NCI-H1092 (cell line): ENCODE measurements at places on chromosomes 3 and 15.
A peak's percentile ranks its signal among the peaks of the same experiment; 100 is the strongest.

DNA sequence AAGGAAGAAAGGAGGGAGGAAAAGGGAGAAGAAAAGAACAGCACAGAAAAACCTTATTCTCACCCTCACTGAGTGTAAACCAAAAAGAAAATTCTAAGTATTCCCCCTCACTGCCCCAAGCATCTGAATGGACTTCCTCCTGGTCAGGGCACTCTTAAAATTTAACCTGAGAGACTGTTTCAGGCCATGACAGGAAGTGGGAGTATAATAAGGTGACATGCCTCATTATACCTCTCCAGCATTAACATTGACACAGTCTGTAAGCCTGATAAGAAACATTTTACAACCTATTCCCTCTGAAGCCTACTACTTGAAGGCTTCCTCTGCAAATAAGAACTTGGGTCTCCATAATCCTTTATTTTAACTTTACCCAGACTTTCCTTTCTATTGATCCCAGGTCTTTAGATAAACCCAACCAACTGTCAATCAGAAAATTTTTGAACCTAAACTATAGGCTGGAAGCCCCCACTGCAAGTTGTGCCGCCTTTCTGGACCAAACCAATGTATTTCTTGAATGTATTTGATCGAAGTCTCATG lies 41.7 kb downstream of the SLCO2A1 start:
- no peak for DNase-seq

DNA sequence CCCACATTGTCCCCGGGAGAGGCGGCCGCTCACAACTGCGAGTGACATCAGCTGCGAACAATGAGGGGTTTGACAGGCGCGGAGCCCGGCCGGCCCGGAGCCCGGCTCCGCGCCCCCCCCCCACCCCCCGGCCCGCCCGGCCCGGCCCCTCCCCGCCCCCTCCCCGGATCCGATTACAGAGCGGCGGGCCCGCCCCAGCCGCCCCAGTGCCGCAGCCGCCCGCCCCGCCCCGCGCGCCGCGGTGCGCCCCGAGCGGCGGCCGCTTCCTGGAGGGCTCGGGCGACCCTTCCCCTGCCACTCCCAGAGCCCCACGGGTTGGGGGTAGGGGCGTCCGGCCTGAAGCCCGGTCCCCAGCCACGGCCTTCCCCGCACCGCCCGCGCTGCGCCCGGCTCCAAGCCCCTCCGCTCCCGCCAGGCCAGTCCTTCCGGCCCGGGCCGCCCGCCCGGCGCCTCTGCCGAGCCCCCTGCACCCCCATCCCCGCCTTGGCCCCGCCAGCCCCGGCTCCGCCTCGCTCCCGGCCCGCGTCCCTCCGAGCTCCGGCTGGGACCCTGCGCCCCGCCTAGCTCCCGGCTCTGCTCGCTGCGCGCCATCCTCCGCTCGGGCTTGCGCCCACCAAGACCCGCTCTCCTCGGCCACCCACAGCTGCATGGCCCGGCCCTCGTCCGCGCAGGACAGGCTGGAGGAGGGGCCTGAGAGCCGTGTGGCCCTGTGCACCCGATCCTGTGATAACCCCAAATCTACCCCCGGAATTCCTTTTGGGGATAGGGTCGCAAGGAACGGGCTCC lies at the start of gene PCBP4:
Gene PCBP4, minus strand, starts transcription at position 71 of the 786 bp plus-strand sequence. CDS start 6,214 bp downstream, outside the sequence.
- peak; percentile 9 for DNase-seq

- DNase-seq, result no peak
Measured at GRCh38 chr3:188178293-188178936, 24.5 kb downstream of the LPP start.

DNA sequence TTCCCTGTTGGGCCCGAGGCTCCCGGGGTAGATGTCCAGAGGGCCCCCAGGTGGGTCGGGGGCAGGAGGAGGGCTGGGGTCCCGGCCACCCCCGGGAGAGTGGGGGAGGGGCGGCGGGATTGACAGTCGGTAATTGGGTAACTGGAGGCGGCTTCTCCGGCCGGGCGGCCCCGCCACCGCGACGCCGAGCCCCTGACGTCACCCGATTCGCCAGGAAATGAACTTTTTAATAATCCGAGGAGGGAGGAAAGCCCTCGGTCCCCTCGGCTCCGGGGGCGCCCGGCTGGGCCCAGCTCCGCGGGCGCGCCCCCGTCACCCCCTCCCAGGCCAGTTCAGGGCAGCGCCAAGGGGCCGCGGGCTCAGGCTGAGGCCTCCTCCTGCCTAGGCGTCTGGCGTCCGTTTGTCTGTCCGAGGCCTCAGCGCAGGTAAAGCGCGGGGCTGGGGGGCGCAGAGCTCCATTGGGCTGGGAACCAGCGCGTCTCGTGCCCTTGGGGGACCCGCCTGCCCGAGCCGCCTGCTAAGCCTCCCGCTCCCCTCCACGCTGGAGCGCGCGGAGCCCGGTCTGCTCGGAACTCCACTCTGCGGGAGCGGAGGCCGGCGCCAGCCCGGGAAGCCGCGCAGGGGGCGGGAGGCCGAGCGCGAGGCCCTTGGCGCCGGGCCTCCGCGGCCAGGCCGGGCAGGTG lies 3.9 kb downstream of the GATA2 start:
- no peak for DNase-seq

DNA sequence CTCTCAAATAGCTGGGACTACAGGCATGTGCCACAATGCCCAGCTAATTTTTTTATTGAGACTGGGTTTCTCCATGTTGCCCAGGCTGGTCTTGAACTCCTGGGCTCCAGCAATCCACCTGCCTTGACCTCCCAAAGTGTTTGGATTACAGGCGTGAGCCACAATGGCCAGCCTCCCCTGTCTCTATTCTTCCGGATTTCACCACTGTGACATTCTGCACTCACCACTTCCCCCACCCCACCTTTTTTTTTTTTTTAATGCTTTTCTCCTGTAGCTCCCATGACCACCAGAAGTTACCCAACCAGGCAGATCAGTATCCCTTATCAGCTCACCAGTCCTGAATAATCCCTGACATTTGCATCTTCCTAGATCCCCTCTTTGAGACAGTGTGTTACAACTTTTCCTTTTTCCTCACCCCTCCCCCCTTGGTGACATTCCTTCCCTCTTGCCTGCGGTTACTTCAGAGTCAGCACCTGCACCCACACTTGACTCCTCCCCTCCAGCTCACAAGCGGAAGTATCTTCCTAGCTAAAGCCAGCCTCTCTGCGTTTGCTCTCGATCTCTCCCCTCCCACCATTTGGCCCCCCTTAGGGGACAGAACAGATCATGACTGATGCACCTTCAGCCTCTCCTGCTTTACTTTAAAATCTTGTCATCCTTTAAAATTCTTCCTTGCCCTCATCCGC lies 13.5 kb upstream of the ZNF592 start:
- no peak for DNase-seq

GRCh38 chr3:44984335-44984734 lies 8.3 kb downstream of the EXOSC7 start:
- no peak for DNase-seq

GRCh38 chr3:193673845-193674244 lies 80.8 kb downstream of the OPA1 start:
- no peak for DNase-seq

- no peak for DNase-seq
Measured at GRCh38 chr15:69987492-69988489, 109.9 kb downstream of the TLE3 start.

- DNase-seq, result no peak
Measured at GRCh38 chr3:427128-427527, 230.6 kb downstream of the CHL1 start.

DNA sequence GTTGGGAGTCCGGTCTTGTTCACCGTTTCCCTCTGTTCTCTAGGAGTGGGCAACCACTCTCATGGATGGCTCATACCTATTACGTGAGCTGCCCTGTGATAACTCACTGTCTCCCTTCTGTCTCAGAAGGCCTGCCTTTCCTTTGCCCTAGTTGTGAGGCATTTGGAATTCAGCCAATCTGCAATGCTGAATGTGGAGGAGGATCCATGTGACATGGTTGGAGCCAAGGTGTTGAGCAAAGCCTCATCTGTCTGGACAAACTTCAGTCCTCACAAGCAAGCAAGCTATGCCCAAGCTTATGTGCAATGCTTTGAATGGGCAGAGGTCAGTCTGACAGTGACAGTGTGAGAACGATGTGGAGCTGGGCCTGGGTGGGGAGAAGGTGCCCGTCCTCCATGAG lies 37.8 kb upstream of the ATP10A start:
- DNase-seq, result no peak

DNA sequence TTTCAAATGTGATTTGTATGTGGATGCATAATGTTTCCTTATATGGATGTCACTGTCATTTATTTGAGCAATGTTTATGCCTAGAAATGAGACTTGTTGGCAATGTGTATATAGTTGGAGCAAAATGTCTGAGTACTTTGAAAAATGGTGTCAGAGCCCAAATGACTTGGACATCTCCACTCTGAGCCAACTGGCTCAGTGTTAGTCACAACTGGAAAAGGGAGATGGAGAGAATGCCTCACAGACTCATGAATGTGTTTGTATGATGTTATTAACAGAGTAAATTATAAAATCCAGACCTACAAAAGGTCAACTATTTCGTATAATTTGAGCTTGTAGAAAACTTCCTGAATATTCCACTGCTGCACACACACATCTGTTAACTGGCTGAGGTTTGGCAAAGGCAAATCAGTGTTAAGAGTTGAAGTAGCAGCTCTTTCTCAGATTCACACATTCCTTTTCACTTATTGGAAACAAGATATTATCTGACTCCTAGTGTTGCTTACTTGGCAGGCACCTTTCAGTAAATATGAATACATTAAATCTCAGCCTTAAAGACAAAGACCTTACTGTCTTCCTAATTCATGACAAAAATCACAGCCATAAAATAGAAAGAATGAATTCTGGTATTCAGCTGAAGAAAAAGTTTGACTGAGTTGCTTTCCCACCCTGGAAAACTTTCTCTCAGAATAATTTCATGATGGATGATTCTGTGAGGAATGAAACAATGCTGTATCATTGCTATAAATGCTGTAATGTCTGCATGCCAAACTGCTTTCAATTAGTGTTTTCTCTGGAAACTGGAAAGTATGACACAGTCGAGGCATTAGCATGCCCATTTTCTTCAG lies 27.0 kb downstream of the ADIPOQ start:
- DNase-seq, result no peak

DNA sequence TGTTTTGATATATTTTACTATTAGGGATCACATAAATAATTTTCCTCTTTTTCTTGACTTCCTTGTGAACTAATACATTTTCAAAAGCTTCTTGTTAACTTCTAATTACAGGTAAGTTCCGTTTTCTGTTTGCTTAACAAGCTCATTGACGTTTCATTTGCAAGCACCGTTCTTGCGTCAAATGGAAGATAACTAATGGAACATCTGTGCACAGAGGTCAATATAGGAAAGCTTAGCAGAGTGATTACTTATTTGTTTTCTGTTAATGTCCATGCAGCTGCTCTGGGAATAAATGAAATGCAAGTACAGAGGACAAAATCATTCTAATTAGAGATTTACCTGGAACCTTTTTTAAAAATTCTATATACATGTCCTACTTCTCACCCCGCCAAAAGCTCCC lies 115.5 kb upstream of the C2CD4B start:
- DNase-seq, result no peak

DNA sequence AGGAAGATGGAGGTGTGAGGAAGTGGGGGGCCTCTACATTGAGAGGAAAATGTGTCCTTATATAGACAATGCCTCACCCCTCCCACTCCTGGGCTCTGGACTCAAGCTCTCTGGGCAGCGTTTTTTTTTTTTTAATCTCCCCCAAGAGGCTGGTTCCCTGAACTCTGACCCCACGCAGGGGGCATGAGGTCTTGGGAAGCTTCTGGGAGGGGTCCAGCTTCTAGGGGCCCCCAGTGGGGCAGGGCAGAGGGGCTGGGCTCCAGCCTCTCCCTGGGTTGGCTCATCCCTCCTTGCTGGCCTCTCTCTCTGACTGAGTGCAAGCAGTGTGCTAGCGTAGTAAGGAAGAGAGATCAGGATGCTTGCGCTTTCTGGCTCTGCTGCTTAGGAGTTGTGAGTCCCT lies 101.4 kb upstream of the HACD2 start:
- no peak for DNase-seq

DNA sequence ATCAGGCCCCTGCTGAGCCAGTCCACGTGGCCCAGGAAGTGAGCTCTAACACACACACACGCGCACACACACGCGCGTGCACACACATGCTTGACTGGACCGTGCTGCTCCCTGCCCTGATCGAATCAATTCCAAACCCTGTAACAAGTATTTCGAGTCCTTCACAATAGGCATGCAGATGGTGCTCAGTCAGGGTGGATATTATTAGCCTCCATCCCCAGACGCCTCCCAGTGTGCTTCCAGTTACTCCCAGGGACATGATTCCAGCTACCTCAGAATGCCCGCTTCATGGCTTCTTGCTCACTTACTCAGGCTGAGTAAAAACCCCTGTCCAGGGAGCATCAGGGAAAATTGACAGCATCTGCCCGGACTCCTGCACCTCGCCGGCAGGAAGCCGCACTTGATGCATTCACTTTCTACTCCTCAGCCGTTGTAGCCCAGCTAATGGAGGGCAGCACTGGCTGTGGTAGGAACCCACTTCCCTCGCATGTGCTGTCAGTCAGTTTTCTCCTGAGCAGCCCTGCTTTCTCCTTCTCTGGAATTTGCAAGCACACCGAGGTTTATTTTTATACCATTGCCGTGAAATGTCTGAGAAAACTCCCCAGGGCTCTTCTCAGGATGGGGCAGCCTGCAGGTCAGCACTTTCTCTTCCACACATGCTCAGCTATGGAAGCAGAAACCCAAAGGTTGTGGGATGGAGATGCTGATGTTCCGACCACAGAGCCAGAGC lies 126.1 kb upstream of the ABHD17C start:
- no peak for DNase-seq

DNA sequence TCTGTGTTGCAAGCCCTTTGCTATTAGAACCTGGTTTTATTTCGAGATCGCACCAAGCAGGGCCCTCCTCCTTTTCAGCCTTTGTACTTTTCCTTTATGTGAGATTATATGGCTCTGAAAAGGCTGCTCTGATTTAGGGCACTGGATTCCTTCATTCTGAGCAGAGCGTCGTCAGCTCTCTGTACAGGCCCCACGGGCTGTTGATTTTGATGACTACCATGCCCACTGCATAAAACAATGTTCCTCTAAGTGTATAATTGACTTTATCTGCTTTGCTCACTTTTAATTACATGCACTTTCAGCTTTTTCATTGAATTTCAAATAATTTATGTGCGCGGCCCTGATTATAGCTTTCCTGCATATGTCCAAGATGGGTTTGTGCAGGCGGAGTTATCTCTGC lies 4.4 kb upstream of the PSMD6 start:
- no peak for DNase-seq

GRCh38 chr15:90972133-90972532 lies 17.4 kb downstream of the RCCD1 start:
- no peak for DNase-seq

DNA sequence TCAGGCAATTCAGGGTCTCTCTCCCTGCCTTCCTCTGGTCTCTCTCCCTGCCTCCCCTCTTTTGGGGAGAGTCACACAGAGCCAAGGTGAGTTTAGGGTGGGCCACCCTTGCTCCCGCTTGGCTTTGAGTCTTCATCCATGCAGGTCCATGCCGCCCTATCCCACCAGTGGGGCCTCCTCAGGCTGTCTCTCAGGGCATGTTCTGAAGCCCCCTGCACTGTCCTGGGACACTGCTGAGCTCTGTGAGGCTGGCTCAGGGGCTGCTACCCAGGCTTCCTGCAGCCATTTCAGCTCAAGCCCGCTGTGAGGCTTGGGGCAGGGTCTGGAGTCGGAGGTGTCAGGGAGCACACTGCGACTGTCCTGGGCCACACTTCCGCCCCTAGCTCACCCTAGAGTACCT lies 203.1 kb downstream of the SSR3 start:
- DNase-seq, result no peak
